ENCODE measurements at places on chromosomes 5 and 9.

GRCh38 chr9:124295159-124295794 is 37.5 kb downstream of the NEK6 start:
- DNase-seq, result no peak

- no peak for DNase-seq
These were observed 12.0 kb downstream of the RUSC2 start for GRCh38 chr9:35501946-35502345.

DNA sequence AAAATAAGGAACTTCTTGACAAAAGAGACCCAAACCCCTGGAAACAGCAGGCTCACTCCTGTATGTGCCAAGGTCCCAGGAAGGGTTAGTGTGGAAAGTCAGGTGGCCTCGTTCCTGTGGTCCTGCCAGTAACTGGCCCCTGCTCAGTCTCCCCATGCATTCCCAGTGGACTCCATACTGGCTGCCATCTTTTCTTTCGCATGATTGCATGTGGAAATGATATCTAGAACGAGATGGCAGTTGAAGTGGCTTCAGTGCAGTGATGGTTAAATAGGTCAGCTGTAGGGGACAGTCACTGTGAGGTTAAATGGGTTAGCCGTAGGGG is 30.4 kb downstream of the AHRR start:
- no peak for DNase-seq

DNA sequence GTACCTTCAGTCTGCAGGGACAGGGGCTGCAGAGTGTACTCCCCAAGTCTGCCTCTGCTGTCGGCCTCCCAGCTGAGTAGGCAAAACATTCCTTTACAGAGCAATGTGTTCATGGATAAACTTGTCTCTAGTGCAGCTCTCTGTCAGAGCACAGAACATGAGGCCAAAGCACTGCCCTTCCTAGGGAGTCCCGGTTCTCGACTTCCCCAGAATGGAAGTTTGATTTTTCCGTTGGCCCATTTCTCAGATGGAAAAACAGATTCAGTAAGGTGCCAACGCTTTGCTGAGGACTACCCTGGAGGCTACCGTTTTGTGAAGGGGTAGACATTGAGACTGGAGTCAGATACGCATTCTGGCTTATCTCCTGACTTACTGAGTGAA is 422 bp upstream of the TRIM32 start:
- DNase-seq, result no peak

DNA sequence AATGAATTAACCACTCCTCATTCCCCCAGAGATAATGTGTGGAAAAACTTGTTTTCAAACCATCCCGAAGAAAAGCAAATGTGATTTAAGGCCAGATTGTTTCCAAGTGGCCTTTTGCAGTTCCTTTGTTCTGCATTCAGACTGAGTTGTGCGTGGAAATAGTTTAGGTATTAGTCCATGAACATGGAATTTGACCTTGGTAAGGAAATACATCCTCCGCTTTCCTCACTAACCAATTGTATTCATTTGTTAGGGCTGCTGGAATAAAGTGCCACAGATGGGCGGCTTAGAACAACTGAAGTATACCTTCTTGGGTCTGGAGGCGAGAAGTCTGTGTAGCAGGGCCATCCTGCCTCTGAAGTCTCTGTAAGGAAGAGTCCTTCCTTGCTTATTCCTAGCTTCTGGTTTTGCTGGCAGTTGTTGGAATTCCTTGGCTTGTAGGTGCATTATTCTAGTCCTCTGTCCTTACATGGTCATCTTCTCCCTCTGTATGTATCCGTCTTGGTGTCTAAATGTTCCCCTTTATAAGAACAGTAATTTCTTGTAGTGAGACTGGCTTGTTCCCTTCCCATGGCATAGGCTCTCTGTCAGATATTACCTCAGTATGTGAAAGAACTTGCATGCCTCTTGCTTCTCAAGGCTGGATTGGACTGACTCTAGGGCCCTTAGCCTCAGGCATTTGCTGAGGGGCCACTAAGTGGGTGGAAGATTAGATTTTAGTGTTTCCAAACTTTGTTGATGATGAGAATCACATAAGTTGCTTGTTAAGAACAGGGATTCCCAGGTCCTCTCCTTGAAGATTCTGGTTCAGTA is 53.9 kb downstream of the RAI14 start:
- no peak for DNase-seq

- no peak for DNase-seq
These were observed 3.2 kb downstream of the GRPEL2 start for GRCh38 chr5:149348518-149348917.

- DNase-seq, result no peak
These were observed 3.9 kb upstream of the NEURL1B start for GRCh38 chr5:172637110-172637580.

GRCh38 chr9:116320290-116320689 is 166.7 kb downstream of the PAPPA start:
- no peak for DNase-seq
